ENCODE measurements at places on chromosomes 13 and 19.

DNA sequence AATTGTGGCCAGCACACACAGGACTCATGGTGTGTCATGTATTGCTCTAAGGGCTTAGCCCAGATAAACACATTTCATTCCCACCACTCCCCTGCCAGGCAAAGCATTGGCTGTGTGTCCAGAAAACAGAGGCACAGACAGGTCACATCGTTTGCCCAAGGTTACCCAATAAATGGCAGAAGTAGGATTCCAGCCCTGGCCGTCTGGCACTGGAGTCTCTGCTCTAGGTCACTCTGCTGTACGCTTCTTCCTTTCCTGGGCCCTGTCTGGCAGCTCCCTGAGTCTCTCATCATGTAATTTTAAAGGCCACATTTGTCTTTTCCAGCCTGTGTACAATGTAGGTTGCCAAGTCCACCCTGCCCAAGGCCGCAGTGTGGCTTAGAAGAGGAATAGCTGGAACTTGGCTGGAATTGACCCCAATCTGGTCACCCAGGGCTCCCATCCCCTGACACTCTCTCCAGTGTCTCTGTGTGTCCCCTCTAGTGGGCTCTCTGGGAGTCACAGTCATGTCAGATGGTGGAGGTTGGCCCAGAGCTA lies 264.5 kb upstream of the TSHZ3 start:
- DNase-seq = no peak

DNA sequence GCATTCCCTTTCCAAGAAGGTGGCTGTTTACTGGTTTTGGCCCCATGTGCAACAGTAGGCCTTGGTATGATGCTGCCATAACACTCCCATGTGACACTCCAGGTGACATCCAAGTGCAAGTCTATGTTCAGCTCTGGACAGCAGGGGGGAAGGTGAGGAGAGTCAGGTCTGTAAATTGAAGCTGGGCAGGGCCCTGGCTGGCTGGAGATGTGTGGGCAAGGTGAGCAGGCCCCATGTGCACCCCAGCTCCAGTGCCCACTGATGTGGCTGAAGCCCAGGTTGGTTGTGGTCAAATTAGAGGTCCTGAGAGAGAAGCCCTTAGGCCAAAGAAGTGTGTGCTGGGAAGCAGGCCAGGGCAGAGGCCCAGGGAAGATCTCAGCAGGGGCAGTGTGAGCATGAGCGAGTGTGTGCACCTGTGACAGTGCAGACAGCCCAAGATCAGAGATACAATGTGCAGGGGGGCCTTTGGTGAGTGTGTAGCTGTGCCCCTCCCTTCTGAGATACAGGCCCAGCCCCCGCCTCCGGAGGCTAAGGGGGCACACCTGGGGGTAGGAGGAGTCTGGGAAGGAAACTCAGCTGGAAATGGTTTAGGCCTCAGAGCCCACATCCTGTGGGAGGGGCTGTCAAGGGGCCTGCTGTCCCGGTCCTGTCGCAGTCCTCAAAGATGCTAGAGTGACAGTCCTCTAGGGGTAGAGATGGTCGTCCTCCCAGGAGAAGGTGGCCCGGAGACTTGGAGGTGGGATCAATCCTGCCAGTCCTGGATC lies 18.6 kb downstream of the DEDD2 start:
- DNase-seq = no peak

DNA sequence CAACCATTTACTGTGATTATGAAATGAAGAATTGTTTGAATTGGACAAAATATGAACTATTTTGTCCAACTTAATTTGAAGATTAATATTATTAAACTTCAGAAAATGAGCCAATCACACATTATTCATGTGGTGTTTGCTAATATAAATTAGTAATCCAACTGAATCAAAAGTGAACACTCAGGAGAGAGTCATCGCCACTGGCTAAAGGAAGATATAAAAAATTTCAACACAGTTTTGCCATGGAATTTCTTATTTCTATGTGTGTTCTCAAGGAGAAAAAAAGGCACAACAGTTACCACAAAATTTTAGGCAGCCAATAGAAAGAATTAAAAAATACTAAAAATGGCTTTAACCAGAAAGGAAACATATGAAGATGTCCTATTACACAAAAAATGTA lies 2683.8 kb downstream of the PCDH9 start:
- no peak for DNase-seq

DNA sequence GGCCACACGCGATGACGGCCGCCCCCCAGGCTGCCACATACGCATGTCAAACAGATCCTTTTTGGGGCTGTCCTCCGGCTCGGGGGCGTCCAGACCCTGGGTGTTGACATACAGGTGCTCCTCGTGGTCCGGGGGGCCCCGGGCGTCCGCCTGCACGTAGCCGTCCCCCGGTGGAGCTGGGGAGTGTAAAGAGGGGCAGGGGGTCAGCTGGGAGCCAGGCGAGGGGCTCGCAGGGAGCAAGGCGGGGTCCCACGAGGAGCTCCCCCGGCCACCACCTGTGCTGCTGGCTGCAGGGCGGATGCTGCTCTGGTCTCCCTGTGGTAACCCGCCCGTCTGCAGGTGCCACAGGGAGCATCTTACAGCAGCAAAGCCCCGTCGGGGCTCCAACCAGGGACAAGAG lies 16.1 kb upstream of the C2CD4C start:
- no peak for DNase-seq

DNA sequence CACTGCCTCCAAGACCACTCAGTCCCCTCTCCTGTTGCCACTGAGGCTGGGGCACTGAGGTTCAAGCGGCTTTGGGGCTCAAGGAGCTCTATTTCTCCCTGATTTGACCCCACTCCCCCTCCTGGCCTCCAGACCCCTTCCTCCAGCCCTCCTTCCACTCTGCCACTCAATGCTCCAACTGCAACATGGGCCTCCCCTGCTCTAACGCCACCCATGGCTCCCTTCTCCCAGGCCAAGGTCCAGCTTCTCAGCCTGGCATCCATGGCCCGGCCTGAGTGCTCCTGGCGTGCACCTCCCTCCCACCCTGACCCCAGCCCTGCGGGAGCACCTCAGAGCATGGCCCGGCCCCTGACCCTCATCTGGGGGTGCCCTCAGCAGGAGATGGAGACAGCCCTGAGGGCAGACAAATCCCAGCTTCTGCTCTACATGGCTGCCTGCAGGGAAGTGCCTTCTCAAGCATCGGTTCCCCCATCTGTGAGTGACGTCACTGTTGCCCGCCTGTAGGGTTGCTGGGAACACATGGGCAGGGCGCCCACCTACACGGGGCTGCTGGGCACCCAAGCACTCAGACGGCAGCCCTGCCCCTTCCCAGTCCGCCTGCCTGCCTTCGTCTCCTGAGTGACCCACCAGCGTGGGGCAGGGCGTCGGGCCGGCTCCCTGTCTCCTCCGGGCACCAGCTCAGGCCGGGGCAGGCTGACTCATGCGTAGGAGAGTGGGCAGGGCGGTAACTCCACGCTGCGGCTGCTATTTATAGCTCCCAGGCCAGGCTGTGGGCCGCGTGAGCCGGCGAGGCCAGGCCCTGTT lies 1.6 kb upstream of the DIRAS1 start:
- peak; percentile 74 for DNase-seq
